ENCODE measurements at places on chromosomes 7 and 10.

- DNase-seq = no peak
Observed at GRCh38 chr10:126207313-126207771, 180.9 kb downstream of the ADAM12 start.

- no peak for DNase-seq
Observed at GRCh38 chr10:128042131-128042610, 84.1 kb downstream of the MKI67 start.

DNA sequence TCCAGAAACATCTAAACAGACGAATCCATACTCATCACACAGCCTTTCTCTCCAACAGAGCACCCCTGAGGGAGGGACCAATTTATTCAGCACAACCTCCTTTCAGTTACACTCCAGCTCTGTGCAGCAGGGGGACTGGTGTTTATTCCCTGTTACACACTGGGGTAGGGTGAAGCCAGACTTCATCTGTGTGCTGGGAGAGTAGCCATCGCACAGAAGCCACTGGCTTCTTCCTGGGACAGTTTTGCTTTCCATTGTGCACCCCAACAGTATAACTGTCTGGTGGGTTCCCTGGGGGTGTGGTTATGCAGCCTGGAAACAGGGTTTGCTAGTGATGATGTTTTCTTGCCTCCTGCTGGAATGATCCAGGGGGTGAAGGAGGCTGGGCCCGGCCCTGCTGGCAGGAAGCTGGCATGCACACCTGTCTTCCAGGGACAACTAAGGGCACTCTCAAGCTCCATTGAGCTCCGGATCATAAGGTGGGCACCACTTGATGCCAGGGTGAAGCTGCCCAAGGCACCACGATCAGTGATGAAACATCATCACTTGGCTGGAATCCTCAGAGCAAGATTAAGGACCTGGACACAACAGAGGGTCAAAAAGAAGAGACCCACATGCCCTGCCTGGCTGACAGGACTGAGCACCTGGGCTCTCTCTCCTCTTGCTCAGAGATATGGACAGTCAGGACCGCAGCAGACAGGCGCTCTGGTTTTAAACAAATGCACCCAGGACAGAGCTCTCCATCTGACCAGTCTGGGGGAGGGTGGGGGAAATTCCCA, 293.2 kb downstream of the GRID1 start:
- DNase-seq = no peak

GRCh38 chr7:154916856-154917807, 85.8 kb downstream of the PAXIP1 start:
- no peak for DNase-seq

DNA sequence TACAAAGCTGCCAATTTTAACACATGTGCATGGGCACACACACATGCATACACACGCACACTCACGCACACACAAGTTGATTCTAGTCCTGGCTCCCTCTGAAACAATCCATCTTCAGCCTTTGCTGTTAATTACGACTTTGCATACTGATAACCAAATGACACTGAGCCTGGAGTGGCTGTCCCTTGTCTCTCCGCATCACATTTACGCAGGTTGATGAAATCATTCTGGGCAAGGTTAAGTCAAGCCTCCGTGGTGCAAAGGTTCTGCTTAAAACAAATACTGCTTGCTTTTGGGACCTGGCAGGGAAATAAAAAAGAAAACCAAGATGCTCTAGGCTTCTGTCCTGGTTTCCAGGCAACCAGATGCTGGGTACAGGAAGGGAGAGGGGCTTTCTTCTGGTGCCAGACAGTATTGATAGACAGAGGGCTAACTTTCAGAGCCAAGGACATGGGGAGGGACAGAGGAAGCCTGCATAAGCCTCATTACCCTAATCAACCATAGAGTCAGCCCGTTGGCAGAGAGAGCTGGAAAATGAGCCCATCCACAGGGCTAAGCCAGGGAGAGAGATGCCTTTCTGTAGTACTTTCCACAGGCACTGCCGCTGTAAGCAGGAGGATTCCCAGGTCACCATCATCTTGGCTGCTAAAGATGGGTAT, 233.0 kb downstream of the WDR11 start:
- DNase-seq = no peak

DNA sequence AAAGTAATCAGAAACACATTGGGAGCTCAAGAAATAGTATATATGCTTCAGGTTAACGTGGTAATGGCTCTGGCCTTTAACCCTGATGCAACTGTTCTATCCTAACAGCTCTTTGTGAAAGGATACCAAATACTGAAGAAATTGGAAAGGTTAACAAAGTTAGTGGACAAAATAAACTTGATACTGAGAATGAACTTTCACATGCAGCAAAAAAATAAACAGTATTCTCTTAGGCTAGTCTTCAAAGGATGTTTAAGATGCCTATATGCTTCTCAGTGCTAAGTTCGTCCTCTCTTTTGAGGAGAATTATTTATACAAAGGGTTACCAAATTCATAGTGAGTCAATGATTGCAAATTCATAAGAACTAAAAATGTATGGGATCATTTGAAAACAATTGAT, 256.2 kb upstream of the FERD3L start:
- no peak for DNase-seq

DNA sequence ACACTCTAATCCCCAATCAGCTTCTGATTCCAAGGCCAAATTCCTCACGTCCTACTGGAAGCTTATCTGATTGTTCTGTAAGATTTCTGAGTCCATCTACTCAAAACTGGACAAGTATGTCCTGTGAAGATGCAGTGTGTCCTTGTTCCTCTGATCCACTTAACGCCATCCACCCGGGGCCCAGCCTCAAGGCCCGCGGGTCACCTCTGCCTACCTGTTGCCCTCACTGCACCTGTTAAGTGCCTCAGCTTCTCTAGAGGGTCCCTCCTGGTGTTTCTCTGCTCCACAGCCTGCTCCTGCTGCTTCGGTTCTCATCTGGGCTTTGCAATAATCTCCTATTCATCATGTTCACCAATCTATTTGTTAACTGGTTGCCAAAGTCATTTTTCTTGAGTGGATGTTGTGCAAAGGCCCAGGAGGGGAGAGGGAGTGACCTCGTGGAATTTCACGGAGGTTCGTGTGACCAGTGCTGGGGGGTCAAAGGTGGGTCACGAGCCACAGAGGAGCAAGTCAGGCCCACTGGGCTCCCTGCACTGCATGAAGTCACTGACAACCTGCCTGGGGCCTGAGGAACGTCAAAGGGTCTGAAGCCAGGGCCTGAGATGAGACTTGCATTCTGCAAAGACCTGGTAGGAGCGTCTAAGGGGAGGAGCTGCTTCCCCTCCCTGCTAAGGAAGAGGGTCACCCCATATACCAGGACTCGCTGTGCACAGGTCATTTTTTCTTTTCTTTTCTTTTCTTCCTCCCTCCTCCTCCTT, 338.1 kb downstream of the WDR37 start:
- DNase-seq = no peak

DNA sequence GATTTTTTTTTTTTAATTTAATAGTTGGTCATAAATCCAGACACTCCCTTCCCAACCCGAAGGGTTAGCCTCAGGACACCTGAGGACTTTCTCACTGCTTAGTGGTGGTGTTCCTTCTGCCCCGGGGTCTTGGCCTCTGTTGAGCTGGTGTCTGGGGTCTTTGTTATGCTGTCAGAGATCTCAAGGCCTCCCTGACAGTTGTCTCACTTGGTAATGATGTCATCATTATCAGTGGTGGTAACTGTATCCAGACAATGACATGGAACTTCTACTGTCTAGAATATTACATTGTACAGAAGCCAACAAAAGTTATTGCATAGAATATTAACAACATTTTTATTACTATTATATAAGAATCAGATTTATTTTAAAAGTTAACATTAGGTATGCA, 32.9 kb downstream of the PPP2R2D start:
- DNase-seq = no peak

DNA sequence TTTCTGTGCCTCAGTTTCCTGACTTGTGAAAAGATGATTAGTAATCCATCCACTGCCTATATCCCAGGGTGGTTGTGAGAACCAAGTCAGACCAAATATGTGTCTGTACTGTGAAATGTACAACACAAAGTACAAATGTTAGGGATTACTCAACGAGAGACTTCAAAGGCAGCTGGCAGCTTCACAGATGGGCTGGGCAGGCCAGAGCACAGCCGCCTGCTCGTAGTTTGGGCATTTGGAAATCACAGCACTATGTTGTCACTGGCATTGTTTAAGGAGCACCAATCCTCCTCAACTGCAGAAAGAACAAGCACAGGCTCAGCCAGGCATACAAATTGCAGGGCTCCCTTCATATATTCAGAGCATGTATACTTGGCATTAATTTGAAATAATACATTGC, 64.5 kb upstream of the C10orf90 start:
- DNase-seq = no peak

DNA sequence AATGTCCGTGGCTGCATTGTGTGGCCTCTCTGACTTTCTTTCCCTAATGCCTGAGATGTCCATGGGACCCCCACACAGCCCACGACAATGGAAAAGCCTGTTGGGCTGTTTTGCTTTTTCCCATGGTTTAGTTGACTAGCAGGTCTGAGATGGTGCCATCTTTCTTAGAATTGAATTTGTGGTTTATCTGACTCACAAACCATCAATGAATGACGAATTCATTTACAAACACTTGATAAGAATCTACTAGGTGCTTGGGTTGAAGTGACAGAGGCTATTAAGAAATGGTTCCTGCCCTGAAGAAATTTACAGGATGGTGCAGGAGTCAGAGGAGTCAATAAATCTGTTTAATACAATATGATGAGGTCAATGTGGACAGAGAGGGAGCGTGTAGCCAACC, 75.4 kb downstream of the OTUD1 start:
- no peak for DNase-seq

DNA sequence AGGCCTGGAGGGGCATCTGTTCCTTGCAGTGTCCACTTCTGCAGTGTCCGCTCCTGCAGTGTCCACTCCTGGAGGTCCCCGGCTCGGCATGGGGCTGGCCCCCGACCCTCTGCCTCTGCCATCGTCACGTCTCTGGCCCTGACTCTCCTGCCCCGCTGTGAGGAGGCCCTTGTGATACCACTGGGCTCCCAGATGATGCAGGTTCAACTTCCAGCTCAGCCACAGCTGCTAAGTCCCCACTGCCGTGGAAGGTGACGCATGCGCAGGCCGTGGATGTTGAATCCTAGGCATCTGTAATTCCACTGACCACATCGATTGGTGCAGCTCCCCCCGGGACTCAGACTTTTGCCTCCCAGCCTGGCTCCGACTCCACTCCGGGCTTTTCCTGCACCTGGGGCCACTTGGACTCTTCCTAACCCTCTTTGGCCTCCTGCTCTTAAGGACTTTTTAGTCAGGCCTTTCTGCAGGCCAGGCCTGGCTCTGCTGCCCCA, 95.1 kb downstream of the GLRX3 start:
- DNase-seq = no peak

GRCh38 chr10:17747883-17748550, 4.0 kb upstream of the TMEM236 start:
- DNase-seq = no peak

GRCh38 chr7:44769776-44770294, 21.2 kb downstream of the ZMIZ2 start:
- peak; percentile 33 for DNase-seq

DNA sequence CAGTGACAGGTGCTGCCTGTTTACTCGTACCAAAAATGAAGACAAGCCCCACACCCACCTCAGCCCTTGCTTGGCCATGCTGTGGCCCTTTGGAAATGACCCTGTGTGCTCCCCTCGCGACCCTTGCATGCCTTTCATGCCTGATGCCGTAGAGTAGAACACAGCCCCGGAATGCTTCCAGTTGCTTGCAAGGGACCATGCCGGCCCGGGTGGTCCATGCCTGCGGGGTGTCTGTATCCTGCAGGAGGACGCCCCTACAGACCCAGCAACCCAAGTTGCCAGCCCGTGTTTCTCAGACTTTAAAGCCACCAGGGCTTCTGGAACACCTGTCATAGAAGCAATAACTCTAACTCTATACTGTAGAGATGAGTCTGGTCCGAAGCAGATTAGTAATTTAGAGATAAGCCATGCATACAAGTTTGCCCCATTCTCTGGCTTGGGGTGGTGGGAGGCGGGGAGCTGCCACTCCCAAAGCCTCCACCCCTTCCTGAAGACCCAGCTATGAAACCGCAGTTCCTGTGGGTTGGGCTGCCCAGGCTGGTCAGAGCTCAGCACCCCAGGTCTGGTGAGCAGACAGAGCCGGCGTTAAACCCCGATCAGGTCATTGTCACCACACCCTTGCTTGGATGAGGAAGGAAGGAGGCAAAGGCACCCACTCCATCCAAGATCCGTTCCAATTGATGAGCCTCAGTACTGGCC, 143.5 kb downstream of the ADCY1 start:
- no peak for DNase-seq

- no peak for DNase-seq
Observed at GRCh38 chr10:4108693-4109092, 323.7 kb upstream of the KLF6 start.

DNA sequence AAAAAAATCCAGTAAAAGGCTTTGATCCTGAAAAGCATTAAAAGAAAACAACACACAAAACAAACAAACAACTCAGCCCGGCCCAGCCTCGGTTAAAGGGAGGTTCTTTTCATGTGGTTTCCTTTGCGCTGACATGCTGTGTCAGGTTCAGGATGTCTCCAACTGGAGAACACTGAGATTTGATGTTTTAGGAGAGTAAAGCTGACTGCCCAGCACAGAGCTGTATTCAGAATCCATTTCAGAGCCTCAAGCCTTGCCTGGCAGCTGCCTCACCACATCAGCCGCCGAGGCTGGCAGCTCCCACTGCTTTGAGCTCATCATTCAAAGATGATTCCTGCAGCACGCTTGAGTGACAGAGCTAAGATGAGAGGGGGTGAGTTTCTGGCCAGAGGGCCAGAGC, 205.8 kb upstream of the LYZL1 start:
- DNase-seq = no peak

- DNase-seq = no peak
Observed at GRCh38 chr7:3005257-3005656, 38.4 kb downstream of the CARD11 start.

- DNase-seq = no peak
Observed at GRCh38 chr10:123269675-123270074, 115.5 kb downstream of the BUB3 start.

DNA sequence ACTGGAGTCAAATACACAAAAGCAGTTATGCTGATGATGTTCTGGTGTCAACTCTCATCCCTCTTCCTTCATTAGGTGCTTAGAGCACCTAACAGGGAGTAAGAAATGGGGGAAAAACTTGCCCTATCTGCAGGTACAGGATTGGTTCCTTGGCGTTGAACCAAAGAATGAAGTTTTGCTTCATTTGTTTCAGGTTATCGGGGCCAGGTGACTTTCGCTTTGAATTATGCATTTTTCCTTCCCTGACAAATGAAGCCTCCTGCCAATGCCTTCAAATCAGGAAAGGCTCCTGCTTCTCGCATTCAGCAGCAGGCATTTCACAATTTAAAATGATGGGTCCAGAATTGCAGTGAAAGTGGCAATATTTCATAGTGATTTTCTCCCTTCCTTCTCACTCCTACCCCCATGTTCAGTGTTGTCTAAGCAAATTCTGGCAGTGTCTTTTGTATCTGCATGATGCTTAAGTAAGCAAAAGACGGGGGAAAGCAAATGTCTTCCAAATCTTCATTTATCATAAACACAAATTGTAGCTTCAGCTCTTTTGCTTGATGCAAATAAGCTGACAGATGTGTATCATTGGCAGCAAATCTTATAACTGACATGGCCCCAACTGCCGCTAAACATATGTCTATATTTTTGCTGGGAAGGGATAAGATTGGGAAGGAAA, 29.4 kb downstream of the DNAJB9 start:
- no peak for DNase-seq

All from trophoblast cell (in vitro differentiated cells and primary cell).